ENCODE measurements at places on chromosomes 1 and 21. TPM values are rescaled to one million over a fixed set of nuclear protein-coding genes. Genes with fewer than 3 reads are reported as not detected.

DNA sequence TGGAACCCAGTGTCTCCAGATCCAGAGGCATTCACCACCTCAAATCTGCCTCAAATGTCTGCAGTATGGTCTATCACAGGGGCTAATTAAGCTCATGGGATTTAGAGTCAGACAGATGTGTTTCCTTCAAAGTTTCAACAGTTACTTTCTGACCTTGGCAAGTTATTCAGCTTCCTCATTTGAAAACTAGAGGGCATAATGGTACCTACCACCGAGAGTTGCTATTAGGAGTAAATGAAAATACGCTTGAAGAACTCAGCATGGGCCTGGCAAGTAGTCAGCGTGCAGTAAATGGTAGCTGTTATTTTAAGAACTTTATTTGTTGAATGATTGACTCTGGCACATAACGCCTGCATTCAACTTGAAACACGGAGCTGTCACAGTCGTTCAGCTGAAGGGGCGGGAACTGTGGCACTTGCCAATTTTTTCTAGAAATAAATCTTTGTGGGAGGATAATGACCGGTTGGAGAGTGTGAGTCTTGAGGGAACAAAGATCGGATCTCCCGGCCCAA, 1.2 kb upstream of the CAP1 start:
- peak; percentile 37 for DNase-seq

Gene OR2L8
- not detected for total RNA-seq

Gene MIXL1
- total RNA-seq = not detected

Gene ZYG11A
- total RNA-seq = 2.0 TPM

DNA sequence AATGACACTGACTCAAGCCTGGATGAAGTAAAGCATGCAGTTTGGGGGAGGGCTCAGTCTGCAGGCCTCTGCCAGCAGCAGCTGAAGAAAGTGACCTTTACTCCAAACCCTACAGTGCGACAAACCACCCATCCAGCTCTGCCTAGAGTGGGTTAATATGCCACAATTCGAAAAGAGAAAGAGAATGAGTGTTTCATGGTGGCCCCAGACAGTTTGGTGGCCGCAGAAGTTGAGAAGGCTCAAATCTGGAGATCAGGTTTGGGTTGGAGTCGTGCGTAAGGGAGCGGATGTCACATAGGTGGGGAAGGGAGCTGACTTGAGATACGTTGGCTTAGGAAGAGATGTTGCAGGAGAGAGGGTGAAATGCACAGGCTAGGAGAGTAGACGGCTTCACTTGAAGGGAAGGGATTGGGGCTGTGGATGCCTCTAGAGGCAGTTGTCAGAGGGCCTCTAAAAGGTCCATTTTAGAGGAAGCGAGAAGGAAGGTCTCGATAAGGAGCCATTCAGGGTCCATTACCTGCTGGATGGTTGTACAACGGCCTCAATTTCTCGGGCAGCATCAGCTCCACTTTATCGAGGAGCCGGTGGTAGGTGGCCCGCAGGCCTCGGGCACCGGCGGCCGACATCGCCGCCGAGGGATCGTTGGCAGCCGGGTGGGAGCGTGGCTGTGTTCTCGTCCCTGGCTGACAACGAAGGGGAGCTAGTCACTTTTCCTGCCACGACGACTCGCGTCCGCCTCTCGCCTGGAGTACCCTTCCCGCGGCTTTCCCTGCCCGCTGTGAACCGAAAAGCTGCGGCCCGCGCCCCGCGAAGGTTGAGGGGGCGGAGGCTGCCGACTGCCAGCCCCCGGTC, 1.0 kb upstream of the DCAF6 start:
- peak; percentile 65 for DNase-seq

DNA sequence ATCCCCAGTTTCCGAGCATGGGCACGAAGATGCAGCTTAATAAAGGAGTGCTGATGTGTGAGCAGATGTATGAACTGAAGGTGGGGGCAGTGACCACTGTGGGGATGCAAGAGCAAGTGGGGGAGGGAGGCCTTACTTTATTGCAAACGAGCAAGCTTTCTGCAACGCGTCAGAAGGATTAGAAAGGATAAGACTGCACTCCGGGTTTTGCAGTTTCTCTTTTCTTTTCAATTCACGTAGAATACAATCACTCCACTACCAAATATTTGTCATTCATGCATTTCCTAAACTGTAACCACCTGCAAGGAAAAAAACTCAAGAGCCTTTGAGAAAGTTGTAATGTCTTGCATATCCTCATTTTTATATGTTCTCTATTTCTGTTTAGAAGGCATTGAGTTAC, 4.3 kb upstream of the OR2C3 start:
- no peak for DNase-seq

DNA sequence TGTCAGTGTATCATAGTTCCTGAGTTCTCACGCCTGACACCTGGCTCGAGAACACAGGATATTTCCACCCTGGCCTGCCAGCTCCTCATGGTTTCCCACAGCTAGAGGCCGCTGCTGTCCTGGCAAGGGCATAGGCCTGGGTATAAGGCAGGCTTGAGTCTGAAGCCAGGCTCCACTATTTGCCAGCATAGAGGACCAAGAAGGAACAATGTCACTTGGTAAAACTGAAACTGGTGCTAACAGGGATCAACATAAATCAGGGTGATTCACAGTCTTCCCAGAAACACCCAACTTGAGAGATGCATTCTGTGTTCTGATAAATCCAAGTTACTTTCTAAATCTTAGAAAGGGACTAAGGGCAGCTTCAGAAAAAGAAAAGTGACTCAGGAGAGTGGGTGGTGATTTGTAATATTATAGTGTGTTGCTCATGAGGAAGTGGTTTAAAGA, 6.9 kb upstream of the S100A2 start:
- peak; percentile 82 for DNase-seq

Gene NBPF26
- 13.1 TPM for total RNA-seq

DNA sequence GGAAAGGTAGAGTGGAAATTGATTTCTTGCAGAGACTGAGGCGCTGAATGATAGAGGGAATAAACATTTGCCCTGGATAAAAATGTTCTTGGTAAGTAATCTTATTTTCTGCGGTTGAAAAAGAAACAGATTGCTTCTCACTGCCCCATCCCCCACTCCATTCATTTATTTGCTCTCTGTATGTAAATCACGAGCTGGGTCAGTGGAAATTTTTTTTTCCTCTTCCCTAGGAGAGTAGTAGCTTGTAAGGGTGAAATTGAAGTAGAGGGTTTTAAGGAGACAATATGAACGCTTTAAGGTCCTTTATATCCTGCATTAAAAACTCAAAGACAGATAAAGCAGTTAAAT, 1.4 kb upstream of the BRINP3 start:
- peak; percentile 5 for DNase-seq

DNA sequence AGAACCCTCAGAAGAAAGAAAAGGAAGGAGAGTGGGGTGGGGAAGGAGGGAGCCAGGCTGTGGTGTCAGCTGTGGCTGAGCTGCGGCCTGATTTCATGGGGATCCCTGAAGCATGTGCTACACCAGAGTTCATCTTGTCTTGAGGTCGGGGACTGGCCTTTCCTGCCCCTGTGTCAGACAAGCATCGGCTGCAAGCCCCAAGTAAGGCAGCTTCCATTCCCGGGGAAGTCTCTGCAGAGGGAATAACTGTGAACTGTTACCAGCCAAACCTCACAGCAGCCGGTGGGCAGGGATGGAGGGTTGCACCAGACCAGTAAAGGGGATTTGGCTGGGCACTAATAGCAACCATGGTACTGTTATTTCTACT, 35.7 kb upstream of the BTG2 start:
- DNase-seq = no peak

Gene TMEM54
- total RNA-seq = 25.5 TPM

Gene PRAMEF1
- total RNA-seq = not detected

GRCh38 chr1:43703836-43704235, 3.5 kb upstream of the ST3GAL3 start:
- DNase-seq = peak; percentile 48

DNA sequence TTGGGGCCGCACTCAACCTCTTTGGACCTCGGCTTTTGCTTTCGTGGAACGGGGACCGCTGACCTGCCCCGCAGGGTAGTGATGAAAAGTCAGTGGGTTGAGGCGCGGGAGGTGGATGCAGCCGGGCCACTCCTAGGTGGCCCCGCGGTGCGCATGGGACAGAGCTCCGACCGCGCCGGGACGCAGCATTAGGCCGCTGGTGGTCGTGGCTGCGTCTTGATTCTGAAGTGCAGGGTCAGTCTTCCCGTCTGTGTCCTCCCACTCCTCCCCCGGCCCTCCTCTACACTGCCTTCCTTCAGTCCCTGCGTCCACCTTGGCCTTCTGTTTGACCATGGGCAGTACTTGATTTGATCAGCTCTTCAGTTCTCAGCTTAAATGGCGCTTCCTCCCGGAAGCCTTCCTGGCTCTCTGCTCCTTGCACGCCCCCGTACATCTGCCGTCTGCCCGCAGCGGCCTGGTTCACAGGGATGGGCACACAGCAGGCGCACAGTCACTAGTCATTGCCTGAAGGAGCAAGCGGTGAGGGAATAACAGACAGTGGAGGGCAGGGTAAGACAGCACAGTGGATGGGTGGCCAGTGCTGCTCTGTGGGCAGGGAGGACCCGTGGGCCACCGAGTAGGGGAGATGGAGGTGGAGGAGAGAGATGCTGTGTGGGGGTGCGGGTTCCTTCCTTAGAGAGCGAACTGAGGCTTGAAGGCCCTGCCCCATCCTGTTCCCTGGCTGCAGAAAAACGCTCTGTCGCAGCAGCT, 633 bp downstream of the THEMIS2 start:
- peak; percentile 40 for DNase-seq

DNA sequence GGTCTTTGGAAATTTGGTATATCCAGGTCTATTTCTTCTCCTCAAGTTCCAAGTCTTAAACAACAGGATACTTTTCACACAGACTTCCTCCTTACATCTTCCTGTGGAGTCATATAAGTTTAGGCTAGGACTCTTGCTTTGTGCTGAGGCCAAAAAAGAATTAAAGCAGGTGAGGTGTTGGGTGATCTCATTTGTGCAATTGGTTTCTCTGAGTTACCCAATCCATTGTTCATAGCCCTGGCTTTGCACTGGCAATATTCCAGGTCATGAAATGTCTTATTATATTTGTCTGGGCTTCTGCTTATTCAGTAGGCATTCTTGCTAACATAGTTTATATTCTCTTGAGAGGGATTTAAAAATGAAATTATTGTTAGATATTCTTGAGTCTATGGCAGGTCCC, 14.1 kb upstream of the KIAA0040 start:
- no peak for DNase-seq

Gene WDR3
- 74.7 TPM for total RNA-seq

DNA sequence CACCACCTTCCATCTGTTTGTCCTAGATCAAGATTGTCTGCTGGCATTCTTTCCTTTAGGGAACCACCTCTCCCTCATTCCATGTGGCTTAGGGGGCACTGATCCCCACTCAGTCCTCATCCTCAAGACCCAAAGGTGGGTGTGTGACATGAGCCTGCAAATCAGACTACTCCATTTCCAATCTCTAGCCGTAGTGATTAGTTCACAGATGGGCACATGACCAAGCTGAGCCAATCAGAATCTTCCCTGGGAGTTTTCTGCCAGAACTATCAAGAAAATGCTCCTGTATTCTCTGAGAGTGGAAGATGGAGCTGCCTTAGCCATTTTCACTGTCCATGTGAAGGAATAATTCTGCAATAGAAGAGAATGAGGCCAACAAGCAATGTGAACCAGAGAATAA, 19.3 kb upstream of the PTPRF start:
- no peak for DNase-seq

GRCh38 chr1:11856698-11857097, 2.0 kb downstream of the NPPB start:
- DNase-seq = no peak

DNA sequence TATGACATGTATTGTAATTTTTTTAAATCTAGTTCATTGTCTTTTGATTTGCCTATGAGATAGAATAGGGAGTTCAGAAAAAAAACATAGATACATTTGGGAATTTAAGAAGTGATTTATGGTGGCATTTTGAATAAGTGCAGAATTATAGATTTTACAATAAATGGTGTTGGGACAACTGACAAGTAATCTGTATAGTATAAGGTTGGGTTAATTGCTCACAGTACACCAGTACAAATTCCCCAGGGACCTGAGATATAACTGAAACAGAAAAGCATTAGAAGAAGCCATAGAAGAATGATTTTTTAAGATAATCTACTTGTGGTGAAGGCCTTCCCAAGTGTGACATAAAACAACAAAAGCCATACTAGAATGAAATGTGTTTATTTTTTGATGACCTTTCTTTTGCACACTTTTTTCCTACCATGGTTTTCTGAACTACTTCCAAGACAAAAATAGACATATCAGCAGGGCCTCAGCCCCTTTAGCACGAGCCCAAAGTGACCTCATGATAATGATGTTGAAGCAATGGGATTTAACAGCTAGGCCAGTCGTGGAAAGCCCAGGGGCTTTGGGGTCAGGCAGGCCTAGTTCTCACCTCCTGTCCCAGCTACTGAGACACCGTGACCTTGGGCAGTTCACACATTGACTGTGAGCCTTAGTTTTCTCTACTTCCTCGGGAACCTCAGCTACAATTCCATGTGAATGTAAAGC, 87.4 kb downstream of the GREM2 start:
- no peak for DNase-seq

DNA sequence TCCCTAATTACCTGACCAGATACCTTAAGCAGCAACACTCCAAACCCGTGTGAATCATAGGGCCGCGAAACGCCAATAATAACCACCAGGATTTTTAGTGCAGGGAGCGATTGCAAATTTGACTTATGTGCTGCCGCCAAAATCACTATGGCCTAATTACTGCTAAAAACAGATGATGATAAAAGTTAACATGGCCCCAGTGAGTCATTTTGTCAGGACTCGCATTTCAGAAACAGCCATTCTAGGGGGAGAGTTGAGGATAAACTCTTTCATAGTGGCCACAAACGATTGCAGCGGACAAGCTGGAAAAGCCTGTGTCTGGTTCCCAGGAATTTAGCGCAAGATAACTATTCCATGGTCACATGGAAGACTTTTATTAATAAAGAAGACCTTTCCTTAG, 103.4 kb downstream of the HLX start:
- DNase-seq = no peak

Gene IL22RA1
- not detected for total RNA-seq

DNA sequence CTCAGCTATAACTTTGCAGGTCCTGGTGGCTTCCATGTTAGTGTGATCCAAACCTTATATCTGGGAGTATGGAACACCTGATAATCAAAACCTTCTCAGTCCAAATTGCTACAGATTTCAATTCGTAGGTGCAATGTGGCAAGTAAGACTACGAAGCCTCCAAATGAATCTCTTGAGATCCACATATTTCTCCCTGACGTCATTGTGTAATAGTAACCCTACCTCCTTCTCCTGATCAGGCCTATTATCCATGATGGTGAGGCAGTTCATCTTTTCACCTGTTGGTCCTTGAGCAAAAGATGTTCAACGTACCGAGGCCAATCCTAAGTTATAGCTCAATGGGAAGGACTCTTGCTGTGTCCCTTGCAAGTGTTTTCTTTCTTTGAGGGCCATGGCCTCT, 115.9 kb upstream of the CHRM3 start:
- no peak for DNase-seq

DNA sequence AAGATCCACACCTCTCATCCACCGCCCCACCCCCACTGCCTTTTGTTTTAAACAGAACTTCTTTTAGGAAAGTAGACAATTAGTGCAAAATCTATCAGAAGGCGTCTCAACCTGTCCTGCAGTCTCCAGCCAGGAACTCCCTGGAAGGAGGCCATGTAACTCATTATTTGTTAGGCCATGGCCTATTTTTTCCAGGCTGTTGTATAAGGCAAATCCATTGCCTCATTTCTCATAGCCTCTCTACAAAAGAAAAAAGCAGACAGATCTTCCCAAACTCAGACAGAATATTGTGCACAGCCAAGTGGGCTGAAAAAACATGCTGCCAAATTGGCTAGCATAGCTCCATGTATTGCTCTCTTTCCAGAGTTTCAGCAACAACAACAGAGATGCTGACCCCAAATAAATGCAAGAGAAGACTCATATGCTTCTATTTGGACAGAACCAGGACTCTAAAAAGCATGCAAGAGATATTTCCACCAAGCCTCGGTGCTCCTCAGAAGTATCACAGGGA, 770.7 kb upstream of the CXADR start:
- DNase-seq = no peak

Gene CAMTA1
- total RNA-seq = 35.5 TPM

Gene CLCA1
- not detected for total RNA-seq
